Activated CD4-positive, alpha-beta memory T cell treated with anti-CD3 and anti-CD28 coated beads for 36 hours (primary cell): ENCODE measurements at places on chromosomes 7 and 10. TPM values are rescaled to one million over a fixed set of nuclear protein-coding genes. Genes with fewer than 3 reads are reported as not detected.

The COMMD3 gene
- 84.6 TPM for total RNA-seq

The SLC26A3 gene
- total RNA-seq: not detected

The MCMBP gene
- 90.8 TPM for total RNA-seq

The NYAP1 gene
- total RNA-seq: 0.24 TPM

The EPHA1 gene
- 4.3 TPM for total RNA-seq

The TMEM225B gene
- total RNA-seq: 0.87 TPM

The CALN1 gene
- total RNA-seq: not detected

The POMZP3 gene
- total RNA-seq: 29.8 TPM

The CALHM3 gene
- total RNA-seq: not detected

The PDGFA gene
- 6.3 TPM for total RNA-seq

The NEUROD6 gene
- not detected for total RNA-seq

The SPACDR gene
- total RNA-seq: 3.5 TPM

The GHRHR gene
- not detected for total RNA-seq

The CPXM2 gene
- total RNA-seq: not detected

The SRRM3 gene
- not detected for total RNA-seq

The SMKR1 gene
- total RNA-seq: 1.5 TPM

The NEUROG3 gene
- total RNA-seq: not detected

The THSD7A gene
- total RNA-seq: not detected

The FAM25G gene
- not detected for total RNA-seq

The JAZF1 gene
- 3.8 TPM for total RNA-seq

The LOXL4 gene
- total RNA-seq: not detected

The IKZF1 gene
- 207 TPM for total RNA-seq

The SH2D4B gene
- not detected for total RNA-seq

The SGMS1 gene
- total RNA-seq: 6.8 TPM

The ITPRID1 gene
- not detected for total RNA-seq

The CTTNBP2 gene
- total RNA-seq: not detected

The PON3 gene
- not detected for total RNA-seq

The FOXI2 gene
- total RNA-seq: not detected

The TMEM176A gene
- not detected for total RNA-seq

The SLC39A12 gene
- total RNA-seq: not detected

The CFAP46 gene
- total RNA-seq: 0.07 TPM

The DPY19L1 gene
- total RNA-seq: 20.3 TPM

The MGAM2 gene
- not detected for total RNA-seq

The EIF4EBP2 gene
- 27.5 TPM for total RNA-seq

The PRLHR gene
- not detected for total RNA-seq

The STEAP1 gene
- total RNA-seq: 0.50 TPM

The CCM2 gene
- 89.6 TPM for total RNA-seq

The ENTPD1 gene
- 2.8 TPM for total RNA-seq

The SVOPL gene
- not detected for total RNA-seq

The CACNB2 gene
- not detected for total RNA-seq

The KMT2E gene
- 92.1 TPM for total RNA-seq

The EPO gene
- not detected for total RNA-seq

The ALOX5 gene
- 1.1 TPM for total RNA-seq

The CLCN1 gene
- total RNA-seq: not detected

The EVX1 gene
- not detected for total RNA-seq

The JAKMIP3 gene
- 0.95 TPM for total RNA-seq

The NDUFB8 gene
- total RNA-seq: 404 TPM

The CALML3 gene
- total RNA-seq: not detected

The FZD1 gene
- 0.05 TPM for total RNA-seq

The ANKRD30A gene
- total RNA-seq: not detected
